ENCODE measurements at places on chromosomes 7 and 10.

DNA sequence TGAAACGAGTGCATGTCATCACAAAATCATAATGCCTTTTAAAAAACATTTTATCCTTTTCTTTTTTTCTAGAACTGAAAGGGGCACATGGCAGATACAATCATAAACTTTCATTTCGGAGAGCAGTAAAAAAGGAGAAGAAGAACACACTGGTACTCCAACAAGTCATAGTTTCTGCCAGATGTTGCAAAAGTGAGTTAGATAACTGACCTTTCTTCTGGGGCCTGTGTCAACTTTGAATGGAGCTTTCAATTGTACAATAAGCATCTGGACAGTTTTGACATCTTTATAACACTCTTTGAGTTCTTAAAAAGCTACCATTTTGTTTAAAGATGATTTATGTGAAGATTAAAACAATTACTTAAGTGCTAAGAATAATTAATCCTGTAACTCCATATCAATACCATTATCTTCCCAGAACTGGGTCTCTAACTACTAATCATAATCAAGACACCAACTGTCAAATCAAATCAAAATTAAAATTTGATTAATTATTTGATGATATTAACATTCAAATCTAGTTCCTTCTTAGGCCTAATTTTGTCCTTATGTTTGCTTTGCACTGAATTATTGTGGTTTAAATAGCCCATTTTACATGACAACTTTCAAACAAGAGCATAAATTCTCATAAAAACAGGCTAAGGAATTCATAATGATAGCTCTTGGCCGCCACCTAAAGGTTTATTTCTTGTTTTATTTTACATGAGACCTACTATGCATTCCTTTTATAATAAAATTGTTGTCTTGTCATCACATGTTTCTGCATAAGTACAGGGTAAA, 19.5 kb upstream of the ITGB8 start:
- no peak for DNase-seq

- DNase-seq, result no peak
These were observed 12.9 kb upstream of the TMEM26 start for GRCh38 chr10:61465901-61466632.

DNA sequence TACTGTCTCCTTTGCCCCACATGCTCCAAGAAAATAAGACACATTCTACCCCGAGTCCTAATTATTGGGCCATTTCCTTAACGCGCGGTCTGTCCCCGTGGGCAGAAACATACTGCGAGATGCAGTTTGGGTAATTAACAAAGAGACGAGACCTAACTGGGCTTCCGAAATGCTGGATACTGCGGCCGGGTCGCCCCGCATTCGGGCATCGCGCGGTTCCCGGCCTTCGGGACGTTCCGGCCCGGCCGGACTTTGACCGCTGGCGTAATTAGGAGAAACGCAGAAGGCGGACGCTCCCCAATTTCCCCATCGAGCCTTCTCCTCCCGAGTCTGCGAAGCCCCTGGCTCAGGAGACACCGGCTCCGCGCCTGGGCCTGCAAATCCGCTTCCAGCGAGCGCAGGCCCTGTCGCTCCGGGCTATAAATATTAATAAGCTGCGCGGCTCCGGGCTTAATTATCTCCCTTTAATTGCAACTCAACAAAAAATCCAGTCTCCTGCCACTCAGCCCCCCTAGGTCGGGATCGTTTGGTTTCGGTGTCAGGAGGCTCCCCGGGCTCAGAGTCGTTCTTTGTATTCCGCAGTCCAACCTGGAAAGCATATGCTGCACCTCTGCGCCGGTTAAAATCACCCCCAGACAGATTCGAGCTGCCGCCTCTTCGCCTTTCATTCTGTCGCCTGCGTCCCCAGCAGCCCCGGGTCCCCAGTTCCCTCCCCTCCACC, 131.5 kb downstream of the SPAG6 start:
- DNase-seq, result no peak

DNA sequence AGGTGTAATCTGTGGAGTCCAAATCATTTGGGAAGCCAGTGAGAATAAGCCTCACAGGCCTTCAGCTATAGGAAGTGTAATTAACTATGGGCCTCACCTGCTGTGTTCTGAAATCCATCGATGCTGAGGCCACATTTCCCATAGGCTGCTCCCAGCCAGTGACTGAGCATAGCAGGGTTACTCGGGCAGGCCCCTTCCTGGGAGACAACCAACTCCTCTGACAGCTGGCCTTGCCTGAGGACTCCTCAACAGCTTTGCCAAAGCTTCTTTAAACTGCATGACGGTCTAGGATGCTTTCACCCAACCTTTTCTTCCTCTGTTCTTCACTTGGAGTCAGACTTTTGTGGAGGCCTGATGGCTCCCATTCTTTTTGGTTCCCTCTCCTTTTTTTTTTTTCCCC, 63.8 kb upstream of the SMNDC1 start:
- no peak for DNase-seq

- no peak for DNase-seq
These were observed 33.5 kb downstream of the SVOPL start for GRCh38 chr7:138667535-138668228.

Measured in left ventricle myocardium inferior (tissue), 1 donor.